Stimulated activated CD4-positive, alpha-beta T cell treated with anti-CD3 and anti-CD28 coated beads, Interleukin-12 subunit alpha, Interleukin-12 subunit beta, amount 100 ng/mL, for 48 hours (primary cell): ENCODE measurements at places on chromosomes 12 and 14.

DNA sequence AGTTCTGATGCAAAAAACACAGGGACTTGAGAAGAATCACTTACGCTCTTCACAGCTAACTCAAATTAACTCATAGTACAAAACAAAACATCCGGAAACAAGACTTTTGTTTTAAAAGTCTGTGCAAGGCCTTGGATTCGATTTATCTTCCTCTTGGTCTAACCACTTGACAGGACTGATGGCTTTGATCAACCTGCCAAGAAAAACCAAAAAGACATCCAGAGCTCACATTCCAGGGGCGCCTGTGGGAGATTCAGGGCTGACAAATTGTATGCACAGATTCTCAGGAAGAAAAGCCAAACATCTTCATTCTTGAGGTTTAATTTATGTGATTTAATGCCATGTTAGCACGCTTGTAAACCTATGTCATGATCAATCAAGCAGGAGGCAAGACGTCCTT, 129.1 kb upstream of the TMCC3 start:
- DNase-seq = no peak

DNA sequence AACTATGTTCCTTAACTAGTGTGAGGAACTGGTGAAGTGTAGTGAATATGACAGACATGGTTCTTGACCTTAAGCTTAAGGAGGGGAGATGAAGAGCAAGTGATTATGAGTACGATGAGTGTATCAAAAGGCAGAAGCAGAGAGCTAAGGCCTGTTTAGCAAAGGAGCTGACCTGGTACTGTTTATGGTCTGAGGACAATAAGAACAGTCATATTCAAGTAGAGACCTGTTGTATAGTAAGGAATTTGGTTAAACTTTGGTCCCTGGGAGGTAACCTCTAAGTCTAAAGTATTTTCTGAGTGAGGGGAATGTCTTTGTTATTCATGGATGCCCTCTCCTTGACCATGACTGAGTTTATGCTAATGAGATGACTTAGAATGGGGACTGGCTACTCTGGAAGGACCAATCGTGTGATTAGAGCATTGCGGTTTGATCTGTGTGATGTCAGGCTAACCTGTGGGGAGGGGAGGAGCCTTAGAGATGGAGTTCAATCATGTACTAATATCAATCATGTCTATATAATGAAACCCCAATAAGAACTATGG, 389.3 kb downstream of the BMP4 start:
- no peak for DNase-seq

GRCh38 chr14:20583908-20584307, 3.9 kb downstream of the RNASE11 start:
- no peak for DNase-seq

- DNase-seq = no peak
Observed at GRCh38 chr12:46886541-46887041, 60.8 kb upstream of the SLC38A4 start.

GRCh38 chr14:40280652-40281051, 848.4 kb upstream of the FBXO33 start:
- no peak for DNase-seq

GRCh38 chr12:70910666-70911065, 9.9 kb downstream of the PTPRR start:
- DNase-seq = no peak

DNA sequence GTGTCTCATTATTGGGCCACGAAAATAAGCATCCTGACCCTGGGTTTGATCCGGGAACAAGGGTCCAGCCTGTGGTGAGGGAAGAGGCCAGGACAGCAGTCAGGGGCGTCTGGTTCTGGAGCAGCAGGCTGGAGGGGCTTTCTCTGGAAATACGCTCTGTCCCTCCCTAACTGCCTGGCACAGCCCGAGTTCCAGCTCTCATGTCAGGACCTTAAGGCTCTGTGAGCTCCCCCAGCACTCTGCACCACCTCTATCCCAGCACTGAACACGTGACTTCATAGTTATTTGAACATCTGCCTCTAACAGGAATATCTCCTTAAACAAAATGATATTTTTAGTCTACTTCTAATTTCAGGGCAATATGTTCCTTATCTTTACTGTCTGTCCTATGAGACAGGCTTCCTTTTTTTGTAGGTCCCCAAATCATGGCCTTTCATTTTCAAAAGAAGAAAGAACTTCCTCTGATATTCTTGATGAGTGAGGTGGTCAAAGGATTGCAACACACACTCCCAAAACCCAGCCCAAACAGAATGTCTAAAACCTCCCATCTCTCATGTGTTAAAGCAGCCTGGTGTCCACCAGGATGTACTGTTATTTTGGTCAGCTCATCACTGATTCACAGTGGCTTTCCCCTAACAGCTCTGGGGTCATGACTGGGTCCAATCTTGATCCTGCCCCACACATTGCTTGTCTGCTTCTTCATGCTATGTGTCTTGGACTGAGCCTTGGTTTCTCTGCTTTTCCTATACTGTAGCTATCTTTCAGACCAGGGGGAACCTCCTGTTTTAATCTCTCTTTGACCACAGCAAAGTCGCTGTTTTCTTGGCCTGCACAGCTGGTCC, 9.7 kb downstream of the AQP6 start:
- no peak for DNase-seq

GRCh38 chr14:23445773-23446172, 10.3 kb upstream of the MYH7 start:
- DNase-seq = no peak

- no peak for DNase-seq
Observed at GRCh38 chr14:76195003-76195402, 43.3 kb downstream of the GPATCH2L start.

DNA sequence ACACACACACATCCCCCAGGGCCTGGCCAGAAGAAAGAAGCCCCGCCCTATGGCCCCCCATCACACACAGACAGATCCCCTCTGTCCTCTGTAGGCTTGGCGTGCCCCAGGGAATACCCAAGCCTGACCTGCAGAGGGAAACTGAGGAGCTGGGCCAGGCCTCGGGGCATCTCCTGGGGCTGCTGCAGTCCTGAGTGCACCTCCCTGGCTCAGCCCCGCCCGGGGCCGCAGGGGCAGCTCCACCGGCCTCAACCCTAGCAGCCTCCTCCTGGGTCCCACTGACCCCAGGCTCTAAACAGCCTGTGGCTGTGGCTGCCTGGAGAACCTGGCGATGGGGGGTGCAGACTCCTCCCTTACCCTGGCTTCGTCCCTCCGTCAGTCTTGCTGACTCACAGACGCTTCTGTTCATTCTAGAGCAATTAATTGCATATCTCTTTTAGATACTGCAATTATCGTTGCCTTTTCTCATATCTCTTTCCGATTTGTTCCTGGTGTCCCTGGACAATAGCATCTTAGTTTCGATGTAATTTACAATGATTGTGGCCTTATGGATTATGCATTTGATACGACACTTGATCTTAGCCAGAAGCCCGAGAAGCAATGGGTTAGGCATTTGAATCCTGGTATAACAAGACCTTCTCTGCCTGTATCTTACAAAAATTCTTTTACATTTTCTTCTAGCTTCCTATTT, 45.8 kb upstream of the EIF5 start:
- DNase-seq = no peak

DNA sequence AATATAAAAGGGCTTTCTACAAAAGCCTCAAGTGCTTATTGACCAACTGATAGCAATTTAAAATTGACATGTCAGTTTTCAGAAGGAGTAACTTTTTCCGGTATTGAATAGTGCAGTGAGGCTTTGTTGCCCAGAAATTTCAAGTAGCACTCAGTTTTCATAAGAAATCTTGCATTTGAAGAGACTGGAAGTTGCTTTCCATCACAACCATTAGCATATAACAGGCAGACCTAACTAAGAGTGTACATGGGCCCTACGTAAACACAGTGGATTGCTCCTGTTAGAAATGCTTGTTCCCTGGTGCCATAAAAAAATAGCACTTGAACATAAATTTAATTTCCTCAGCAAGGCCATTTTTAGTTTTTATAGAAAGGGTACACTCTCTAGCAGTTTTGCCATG, 117.9 kb downstream of the TMTC2 start:
- DNase-seq = no peak

GRCh38 chr14:22474730-22475351, 114.2 kb downstream of the DAD1 start:
- DNase-seq = no peak

- no peak for DNase-seq
Observed at GRCh38 chr12:14619741-14620501, 52.2 kb upstream of the PLBD1 start.

DNA sequence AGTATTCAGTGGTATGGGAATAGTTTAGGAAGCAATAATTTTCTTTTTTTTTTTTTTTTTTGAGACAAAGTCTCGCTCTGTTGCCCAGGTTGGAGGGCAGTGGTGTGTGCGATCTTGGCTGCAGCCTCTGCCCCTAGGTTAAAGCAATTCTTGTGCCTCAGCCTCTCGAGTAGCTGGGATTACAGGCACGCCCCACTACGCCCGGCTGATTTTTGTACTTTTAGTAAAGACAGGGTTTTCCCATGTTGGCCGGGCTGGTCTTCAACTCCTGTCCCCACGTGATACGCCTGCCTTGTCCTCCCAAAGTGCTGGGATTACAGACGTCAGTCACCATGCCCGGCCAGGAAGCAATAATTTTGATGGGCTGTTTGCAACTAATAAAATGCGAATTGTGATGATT, 62.1 kb downstream of the ATG14 start:
- DNase-seq = no peak
